A549 treated with ZK216348 at 1 μM for 4 hours (cell line): ENCODE measurements at places on chromosomes 6 and 20. TPM values are rescaled to one million over a fixed set of nuclear protein-coding genes. Genes with fewer than 3 reads are reported as not detected.

SLC26A8 gene
- not detected in 5 replicates for total RNA-seq

ANKEF1 gene
- total RNA-seq = 6.8 to 7.9 TPM (median 7.4 TPM) in 5 replicates

FKBP1A gene
- total RNA-seq = 408 to 573 TPM (median 515 TPM) in 5 replicates

ZNF311 gene
- 0.14 to 0.42 TPM (median 0.23 TPM) in 4 of 5 replicates, not detected in the other for total RNA-seq

LCA5 gene
- 0.25 to 1.3 TPM (median 1.0 TPM) in 5 replicates for total RNA-seq

MAFB gene
- total RNA-seq = 0.07 to 0.14 TPM (median 0.09 TPM) in 5 replicates

TBCC gene
- 15.4 to 16.7 TPM (median 16.1 TPM) in 5 replicates for total RNA-seq

RIMS4 gene
- total RNA-seq = 0.90 to 2.0 TPM (median 1.5 TPM) in 5 replicates

TMEM244 gene
- total RNA-seq = not detected in 5 replicates

WFDC5 gene
- not detected in 5 replicates for total RNA-seq

ERGIC3 gene
- total RNA-seq = 211 to 251 TPM (median 247 TPM) in 5 replicates

LPIN3 gene
- total RNA-seq = 7.9 to 16.8 TPM (median 12.7 TPM) in 5 replicates

NOTCH4 gene
- total RNA-seq = 0.42 to 0.88 TPM (median 0.63 TPM) in 5 replicates

FNDC1 gene
- 0.05 to 0.13 TPM (median 0.08 TPM) in 4 of 5 replicates, not detected in the other for total RNA-seq
